ENCODE measurements at places on chromosomes 5 and 9. TPM values are rescaled to one million over a fixed set of nuclear protein-coding genes. Genes with fewer than 3 reads are reported as not detected.

- peaks cover 30% of the 10 kb centered on the region for H3K27me3 ChIP-seq
- H3K36me3 ChIP-seq: no peaks in the 10 kb centered on the region
- no peak overlapping the region for H3K4me3 ChIP-seq
- peaks cover 5% of the 10 kb centered on the region for H3K4me1 ChIP-seq
- no peak overlapping the region for H3K27ac ChIP-seq
Measured at GRCh38 chr5:64688391-64688790, 1.9 kb upstream of the SHISAL2B start.

The ESM1 gene
- not detected for total RNA-seq

DNA sequence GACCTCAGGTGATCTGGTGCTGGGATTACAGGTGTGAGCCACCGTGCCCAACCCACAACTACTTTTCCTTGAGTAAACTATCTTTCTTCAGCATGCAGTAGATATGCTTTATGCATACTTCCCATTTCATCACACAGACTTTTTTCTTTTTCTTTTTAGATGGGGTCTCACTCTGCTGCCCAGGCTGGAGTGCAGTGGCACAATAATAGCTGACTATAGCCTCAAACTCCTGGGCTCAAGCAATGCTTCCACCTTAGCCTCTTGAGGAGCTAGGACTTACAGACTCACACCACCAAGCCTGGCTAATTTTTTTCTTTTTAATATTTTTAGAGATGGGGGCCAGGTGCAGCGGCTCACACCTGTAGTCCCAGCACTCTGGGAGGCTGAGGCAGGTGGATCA lies 22.8 kb downstream of the PPP6C start:
- no peak overlapping the region for H3K4me3 ChIP-seq
- DNase-seq: no peak
- H3K36me3 ChIP-seq: peaks cover 42% of the 10 kb centered on the region
- no peak overlapping the region for H3K27ac ChIP-seq
- H3K4me1 ChIP-seq: no peaks in the 10 kb centered on the region

GRCh38 chr9:123395276-123395688 lies 39.3 kb downstream of the CRB2 start:
- H3K4me3 ChIP-seq: no peak overlapping the region
- no peak overlapping the region for H3K27ac ChIP-seq
- no peaks in the 10 kb centered on the region for H3K27me3 ChIP-seq
- H3K4me1 ChIP-seq: no peaks in the 10 kb centered on the region
- H3K36me3 ChIP-seq: no peaks in the 10 kb centered on the region
- DNase-seq: no peak

The HEXB gene
- total RNA-seq: 34.5 TPM

DNA sequence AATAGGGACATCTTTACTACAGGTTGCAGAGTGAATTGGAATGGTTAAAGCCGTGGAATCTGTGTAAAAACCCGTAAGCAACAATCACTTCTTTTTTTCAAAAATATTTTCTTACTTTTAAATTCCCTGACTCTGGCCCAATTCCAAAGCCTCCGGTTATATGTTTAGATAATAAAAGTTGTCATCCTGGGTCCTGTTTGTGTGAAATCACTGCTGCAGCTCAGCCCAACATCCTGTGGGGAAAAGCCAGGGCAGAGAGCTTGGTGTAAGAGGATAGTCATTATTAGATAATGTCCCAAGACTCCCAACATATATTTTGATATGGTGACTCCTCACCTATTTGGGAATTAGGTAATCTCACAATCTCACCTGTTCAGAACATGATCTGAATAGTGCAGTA lies 586.0 kb upstream of the BRINP1 start:
- no peaks in the 10 kb centered on the region for H3K36me3 ChIP-seq
- no peak overlapping the region for H3K4me3 ChIP-seq
- no peak overlapping the region for H3K27ac ChIP-seq
- no peaks in the 10 kb centered on the region for H3K4me1 ChIP-seq
- H3K27me3 ChIP-seq: no peaks in the 10 kb centered on the region
- DNase-seq: no peak

- no peaks in the 10 kb centered on the region for H3K36me3 ChIP-seq
- no peak overlapping the region for H3K27ac ChIP-seq
- H3K4me3 ChIP-seq: no peak overlapping the region
- no peaks in the 10 kb centered on the region for H3K4me1 ChIP-seq
- no peak for DNase-seq
Measured at GRCh38 chr9:113973963-113974413, 97.9 kb downstream of the ZNF618 start.

GRCh38 chr9:112218908-112219307 lies 43.8 kb upstream of the SUSD1 start:
- peak overlapping the region; percentile 1 for H3K4me3 ChIP-seq
- peaks cover 20% of the 10 kb centered on the region for H3K4me1 ChIP-seq
- no peak for DNase-seq
- peak overlapping the region; percentile 26 for H3K27ac ChIP-seq
- H3K36me3 ChIP-seq: peaks cover 75% of the 10 kb centered on the region
- H3K27me3 ChIP-seq: no peaks in the 10 kb centered on the region

DNA sequence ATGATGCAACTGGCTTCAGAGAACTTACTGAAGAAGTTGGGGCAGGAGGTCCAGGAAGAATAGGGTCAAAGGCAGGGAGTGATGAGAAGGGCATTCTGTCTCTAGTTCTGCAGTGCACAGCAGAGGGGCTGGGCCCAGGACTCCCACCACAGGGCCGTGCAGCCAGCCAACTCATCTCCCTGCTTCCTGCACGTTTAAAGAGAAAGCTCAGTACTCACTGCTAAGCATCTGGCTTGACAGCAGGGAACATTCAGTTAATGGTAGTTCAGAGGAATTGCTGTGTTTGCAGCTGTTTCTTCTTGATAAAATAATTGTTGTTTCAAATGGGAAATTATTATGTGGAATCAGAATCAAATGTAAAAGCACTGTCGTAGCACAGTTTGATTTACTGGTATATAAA lies 25.6 kb upstream of the SCAMP1 start:
- peaks cover 5% of the 10 kb centered on the region for H3K27me3 ChIP-seq
- H3K36me3 ChIP-seq: no peaks in the 10 kb centered on the region
- no peak overlapping the region for H3K4me3 ChIP-seq
- no peaks in the 10 kb centered on the region for H3K4me1 ChIP-seq
- H3K27ac ChIP-seq: no peak overlapping the region

DNA sequence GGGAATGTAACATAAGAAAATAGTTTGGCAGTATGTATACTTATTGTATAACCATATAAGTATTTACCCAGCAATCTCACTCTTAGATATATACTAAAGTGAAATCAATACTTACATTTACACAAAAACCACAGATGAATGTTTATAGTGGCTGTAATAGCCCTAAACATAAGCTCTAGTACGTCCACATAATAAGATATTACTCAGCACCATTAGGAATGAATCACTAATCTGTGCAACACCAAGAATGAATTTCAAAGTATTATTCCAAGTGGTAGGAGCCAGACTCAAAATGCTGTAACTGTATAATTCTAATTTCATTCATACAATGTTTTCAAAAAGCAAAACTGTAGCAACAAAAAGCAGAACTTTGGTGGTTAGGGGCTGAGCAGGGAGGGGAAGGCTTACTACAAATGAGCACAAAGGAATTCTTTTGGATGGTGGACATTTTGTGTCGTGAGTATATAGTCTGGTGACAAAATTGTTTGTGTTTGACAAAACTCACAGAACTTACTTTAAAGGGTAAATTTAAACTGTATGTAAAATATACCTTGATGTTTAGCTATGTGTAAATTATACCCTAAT lies 11.9 kb upstream of the C5orf46 start:
- no peaks in the 10 kb centered on the region for H3K4me1 ChIP-seq
- H3K36me3 ChIP-seq: no peaks in the 10 kb centered on the region
- DNase-seq: no peak

The INSL6 gene
- total RNA-seq: not detected

DNA sequence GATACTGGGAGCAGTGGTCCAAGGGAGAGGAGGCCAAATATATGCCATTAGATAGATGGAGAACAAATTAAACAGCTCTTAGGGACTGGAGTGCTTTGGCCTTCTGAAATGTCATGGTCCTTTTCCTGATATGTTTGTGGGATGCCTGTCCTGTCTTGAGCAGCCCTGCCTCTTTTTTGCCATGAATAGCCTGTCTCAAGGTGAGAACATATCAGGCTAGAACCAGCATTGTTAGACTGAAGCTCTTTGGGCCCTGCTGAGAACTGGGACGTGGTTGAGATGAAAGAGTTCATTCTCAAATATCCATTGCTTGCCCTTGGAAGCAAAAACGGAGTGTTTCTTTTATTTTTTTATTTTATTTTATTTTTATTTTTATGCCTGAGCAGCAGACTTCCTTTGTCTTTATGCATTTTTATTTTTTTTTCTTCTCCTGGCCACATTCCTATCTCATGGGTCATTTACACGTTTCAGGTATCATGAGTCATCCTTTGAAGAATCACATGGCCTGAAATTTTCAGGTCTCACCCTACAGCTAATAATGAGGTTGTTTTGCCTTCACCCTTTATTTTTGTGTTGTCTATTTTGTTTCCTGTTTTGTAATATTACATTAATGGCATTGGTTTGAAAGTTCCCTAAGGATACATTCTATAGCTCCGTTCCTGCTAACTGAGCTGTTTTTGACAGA lies 371.4 kb downstream of the PSAT1 start:
- no peak overlapping the region for H3K27ac ChIP-seq
- no peaks in the 10 kb centered on the region for H3K4me1 ChIP-seq
- no peak for DNase-seq
- H3K36me3 ChIP-seq: no peaks in the 10 kb centered on the region
- H3K27me3 ChIP-seq: no peaks in the 10 kb centered on the region

GRCh38 chr9:24045150-24045549 lies 219.1 kb upstream of the ELAVL2 start:
- H3K36me3 ChIP-seq: no peaks in the 10 kb centered on the region
- H3K4me3 ChIP-seq: no peak overlapping the region
- H3K27ac ChIP-seq: no peak overlapping the region
- DNase-seq: no peak

The RAI14 gene
- total RNA-seq: 1.6 TPM

DNA sequence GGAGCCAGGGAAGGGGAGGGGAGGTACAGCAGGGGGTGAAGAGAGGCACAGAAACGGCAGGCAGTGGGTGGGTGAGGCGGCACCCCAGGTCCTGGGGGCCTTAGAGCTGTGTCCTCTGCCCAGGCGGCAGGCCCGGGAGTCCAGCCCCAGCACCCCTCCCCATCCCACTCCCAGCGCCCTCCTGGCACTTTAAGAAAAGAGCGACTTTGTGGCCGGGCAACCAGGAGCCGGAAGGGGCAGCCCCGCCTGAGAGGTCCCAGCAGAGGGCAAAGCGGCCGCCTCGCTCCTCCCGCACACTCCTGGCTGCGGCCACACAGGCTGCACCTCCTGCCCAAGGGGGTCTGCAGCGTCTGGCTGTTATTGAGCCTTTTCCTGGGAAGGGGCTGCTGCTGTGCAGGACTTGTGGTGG lies 42.6 kb downstream of the NACC2 start:
- no peak for DNase-seq
- peaks cover 8% of the 10 kb centered on the region for H3K27me3 ChIP-seq
- H3K36me3 ChIP-seq: no peaks in the 10 kb centered on the region
- peaks cover 30% of the 10 kb centered on the region for H3K4me1 ChIP-seq
- H3K27ac ChIP-seq: no peak overlapping the region
- no peak overlapping the region for H3K4me3 ChIP-seq

The EPB41L4B gene
- total RNA-seq: 5.3 TPM

The REXO4 gene
- total RNA-seq: 31.6 TPM

The RLN1 gene
- total RNA-seq: 1.2 TPM

- H3K4me3 ChIP-seq: peak overlapping the region; percentile 50
- peak; percentile 45 for DNase-seq
- H3K27me3 ChIP-seq: no peaks in the 10 kb centered on the region
- peak overlapping the region; percentile 65 for H3K27ac ChIP-seq
- peaks cover 37% of the 10 kb centered on the region for H3K4me1 ChIP-seq
Measured at GRCh38 chr9:91163773-91164471, 197.8 kb downstream of the AUH start.

DNA sequence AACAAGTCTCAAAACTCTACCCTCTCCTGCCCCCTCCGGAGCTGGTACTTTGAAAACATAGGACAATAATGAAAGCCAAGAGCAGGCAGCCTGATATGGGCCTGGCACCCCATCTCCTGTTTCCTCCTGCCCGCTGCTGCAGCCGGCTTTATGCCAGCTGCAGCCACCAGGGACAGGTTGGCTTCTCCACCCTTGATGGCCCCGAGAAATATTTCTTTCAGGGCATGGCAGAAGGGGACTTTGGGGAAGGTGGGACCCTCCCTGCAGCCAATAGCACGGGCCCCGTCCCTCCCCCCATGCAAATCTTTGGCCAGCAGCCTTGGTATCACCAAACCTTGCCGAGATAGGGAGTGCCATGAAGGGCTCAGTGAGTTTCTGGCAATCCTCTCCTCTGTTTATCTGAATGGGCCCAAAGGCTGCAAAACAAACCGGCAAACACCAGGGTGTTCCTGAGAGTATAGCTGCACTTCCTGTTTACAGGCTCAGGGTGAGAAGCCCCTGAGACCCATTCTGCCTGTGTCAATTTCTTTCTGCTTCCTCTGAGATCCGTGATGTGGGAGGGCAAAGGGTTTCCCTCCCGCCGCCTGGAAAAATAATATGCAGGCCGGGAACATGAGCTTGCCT lies 73.4 kb upstream of the BOD1 start:
- no peak for DNase-seq
- H3K27ac ChIP-seq: peak overlapping the region; percentile 81
- H3K4me1 ChIP-seq: peaks cover 41% of the 10 kb centered on the region

DNA sequence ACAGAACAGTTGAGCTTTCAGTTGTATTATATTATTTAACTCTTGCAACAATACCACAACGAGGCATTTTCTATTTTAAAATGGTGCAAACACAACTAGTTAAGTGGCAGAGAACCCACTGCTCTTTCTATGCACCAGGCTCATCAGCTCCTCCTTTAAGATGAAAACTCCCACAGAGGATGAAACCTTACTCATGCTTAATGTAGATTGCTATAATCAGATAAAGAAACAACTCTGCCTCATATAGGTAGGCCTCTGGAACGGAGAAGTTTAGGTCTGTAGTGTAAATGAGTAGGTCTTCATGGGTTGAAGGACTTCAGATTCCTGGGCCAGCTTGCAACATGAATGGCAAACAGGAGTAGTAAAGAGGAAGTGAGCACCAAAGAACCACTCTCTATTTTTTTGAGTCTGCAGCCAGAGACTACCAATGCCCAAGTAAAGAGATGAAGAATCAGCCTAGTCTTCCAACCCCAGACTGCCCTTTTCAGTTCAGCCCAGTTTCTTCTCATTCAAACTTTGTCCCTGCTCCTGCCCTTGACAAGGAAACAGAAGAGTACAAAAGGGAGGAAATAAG lies 33.9 kb downstream of the HACD4 start:
- no peak overlapping the region for H3K4me3 ChIP-seq
- peaks cover 32% of the 10 kb centered on the region for H3K4me1 ChIP-seq
- H3K27me3 ChIP-seq: no peaks in the 10 kb centered on the region
- no peak overlapping the region for H3K27ac ChIP-seq
- H3K36me3 ChIP-seq: peaks cover 47% of the 10 kb centered on the region
- DNase-seq: no peak

The NR4A3 gene
- total RNA-seq: 20.7 TPM

The EFNA5 gene
- not detected for total RNA-seq
